ENCODE measurements at places on chromosomes 4 and X.

GRCh38 chrX:57951666-57952319 lies 41.5 kb upstream of the ZXDA start:
- no peak for DNase-seq

GRCh38 chrX:50668860-50669259 lies 145.1 kb downstream of the SHROOM4 start:
- DNase-seq: no peak

DNA sequence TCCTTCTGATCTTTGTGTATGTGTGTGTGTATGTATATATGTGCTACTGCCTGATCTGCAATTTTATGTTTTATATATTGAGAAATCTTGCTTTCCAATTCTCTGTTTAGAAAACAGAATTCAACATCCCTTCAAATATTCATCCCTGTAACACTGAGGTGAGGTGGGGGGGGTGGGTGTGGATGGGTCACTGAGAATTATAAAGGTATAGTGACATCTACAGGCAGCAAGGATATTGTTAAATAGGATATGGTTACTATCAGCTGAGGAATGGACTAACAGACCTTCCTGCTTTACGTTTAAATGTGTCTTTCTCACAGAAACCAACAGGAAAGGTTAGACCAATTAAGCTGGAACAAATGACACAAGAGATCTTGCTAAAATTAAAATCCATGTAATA lies 19.0 kb upstream of the MAGEB2 start:
- DNase-seq: no peak

GRCh38 chrX:46333550-46333949 lies 211.7 kb downstream of the ZNF674 start:
- no peak for DNase-seq

DNA sequence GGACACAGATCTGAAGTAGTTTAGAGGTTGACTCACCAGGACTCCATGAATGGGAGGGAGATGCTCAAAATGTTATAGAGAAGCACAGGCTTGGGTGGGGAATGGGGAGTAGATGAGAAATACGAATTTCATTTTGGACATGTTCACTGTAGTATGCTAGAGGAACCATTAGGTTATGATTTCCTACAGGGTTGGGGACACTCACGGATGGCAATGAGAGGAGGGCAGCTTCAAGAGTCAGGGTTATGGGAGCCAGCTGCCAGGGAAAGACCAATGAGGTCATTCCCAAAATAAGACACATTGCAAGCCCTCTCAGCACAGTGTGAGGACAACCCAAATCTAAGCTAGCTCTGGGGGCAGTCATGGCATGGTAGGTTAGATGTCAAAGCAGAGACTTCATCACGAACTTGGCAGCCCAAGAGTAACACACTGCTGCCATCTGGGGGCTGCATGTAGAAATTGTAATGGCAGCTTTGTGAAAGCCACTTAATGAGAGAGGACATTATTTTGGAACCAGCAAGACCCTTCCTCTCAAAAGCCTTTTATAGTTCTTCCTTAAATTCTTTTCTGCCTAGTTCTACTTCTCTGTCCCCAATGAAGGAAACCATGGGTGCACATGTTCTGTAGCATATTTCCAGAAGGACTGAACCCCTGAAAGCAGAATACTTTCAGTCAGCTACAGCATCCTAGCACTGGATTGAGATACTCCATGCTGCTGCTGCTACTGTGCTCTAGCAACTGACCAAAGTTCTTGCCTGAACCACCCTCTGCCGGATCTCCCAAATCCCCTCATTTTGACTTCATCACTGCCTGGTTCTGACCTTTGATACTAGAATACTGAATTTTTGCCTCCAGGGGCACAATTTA lies 16.2 kb upstream of the ZCCHC12 start:
- DNase-seq: peak; percentile 47

DNA sequence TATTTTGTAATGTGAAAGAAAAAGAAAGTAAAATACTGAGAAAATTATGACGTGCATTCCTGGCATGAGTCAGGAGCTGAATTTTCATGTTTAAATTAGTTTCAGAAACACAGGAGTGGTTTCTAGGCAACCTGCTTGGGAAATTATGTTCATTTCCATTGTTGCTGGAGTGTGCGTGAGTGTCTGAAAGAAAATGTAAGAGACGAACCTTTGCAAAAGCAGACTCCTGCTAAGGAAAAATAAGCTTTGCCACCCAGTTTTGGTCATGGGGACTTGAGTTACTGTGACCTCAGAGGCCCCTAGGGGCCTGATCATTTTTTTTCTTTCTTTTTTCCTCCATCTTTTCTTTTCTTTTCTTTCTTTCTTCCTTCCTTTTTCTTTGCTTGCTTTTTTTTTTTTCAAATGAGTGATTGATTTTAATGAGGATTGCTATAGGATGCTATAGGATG lies 18.8 kb upstream of the CHRNA9 start:
- DNase-seq: no peak

- no peak for DNase-seq
Measured at GRCh38 chr4:88907478-88907877, 149.5 kb downstream of the FAM13A start.

- no peak for DNase-seq
Measured at GRCh38 chr4:31655328-31655727, 935.2 kb downstream of the PCDH7 start.

DNA sequence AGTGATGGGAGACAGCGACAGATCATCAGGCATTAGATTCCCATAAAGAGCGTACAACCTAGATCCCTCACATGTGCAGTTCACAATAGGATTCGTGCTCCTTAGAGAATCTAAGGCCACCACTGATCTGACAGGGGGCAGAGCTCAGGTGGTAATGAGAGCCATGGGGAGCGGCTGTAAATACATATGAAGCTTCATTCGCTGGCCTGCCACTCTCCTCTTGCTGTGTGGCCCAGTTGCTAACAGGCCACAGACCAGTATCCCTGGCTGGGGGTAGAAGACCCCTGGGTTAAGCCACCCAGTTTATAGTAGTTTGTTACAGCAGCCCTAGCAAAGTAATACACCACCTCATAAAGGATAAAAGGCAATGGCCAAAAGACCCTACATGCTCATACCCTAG lies 30.3 kb downstream of the APBB2 start:
- DNase-seq: no peak

DNA sequence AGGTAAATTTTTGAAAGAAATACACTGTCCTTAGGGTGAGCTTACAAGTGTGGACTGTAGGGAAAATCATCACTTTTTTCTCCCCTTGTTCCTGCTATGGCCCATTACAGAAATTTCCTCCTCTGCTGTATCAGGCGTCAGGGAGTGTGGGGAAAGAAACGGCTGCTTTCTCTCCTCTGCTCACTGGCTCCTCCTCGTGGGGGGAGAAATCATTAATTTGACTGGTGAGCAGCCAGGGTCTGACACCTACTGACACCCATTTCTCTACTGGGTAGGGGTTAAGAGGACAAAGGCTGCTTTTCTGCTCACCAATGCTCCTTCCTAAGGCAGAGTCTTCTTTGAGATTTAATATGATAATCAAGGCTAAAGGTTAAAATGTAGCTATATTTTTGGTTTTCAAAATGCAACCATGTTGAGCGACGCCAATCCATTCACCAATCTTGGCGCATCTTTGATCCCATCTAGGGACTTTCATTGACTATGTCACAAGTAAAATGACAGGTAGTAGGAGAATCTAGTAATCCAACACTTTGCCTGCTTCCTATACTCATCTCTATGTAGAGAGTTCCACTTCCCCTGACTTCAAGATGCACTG lies 25.1 kb downstream of the SETD7 start:
- DNase-seq: peak; percentile 72

DNA sequence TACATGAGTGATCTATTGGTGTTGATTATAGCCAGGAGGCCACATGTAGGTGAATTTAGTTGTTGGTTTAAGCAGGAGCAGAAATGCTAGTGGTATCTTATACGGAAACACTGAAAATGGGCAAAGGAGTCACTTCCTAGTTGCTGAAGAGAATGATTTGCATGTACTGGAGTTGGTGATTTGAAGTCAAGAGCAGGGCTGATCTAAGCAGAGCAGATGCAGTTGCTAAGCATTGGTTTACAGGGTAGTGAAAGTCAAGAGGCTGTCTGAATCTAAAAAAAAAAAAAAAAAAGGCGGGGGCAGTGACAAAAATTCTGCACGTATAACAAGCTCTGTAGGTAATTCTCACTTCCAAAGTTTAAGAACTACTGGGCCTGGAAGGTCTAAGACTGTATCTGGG lies 90.4 kb upstream of the HPRT1 start:
- no peak for DNase-seq

DNA sequence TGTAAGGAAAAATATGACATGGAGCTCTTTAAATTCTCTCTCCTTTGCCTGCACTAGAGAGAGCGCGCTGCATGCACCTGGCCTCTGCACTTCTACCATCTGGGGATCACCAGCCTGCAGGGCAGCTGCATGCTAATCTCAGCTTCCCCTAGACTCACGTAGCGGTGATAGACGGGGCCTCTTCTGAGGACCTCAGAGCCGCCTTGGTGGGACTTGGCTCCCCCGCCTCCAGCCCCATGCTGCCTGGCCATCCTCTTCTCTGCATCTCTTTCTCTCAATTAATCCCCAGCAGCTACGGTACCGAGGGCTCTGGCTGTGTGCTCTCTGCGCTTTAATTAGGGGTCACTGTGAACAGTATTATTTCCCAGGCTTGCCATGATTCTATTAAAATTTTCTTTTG lies 52.8 kb upstream of the PSAPL1 start:
- DNase-seq: no peak

DNA sequence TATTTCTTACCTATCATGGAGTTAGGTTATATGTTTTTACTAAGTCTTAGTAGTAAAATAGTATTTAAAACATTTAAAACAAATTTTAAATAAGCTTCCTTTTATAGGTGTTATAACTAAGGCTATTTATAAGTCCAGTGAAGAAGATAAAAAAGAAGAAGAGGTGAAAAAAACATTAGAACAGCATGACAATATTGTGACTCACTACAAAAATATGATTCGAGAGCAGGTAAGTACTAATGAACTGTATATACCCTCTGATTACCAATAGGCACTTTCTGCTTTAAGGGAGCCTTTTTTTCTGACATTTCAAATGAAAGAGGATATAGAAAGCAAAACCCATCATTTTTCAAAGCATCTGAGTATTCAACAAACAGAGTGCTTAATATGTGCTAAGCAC lies 76.6 kb downstream of the USO1 start:
- no peak for DNase-seq

DNA sequence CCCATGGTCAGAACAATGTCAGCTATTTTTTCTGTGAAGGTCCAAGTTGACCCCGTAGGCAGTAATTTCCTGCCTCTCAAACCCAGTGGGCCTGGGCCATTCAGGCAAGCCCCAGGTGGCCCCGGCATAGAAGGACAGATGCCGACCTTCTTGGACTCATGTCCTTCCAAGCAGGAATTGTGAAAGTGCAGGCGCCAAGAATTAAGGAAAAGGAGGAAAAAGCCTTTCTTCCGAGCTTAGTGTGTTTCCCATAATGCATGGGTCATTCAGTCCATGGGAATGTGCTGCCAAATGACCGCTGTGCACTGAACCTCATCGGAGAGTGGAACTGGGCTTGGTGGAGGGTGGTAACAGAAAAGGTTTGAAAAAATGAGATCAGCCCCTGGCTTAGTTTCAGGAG lies 196.5 kb upstream of the HS3ST1 start:
- DNase-seq: no peak

DNA sequence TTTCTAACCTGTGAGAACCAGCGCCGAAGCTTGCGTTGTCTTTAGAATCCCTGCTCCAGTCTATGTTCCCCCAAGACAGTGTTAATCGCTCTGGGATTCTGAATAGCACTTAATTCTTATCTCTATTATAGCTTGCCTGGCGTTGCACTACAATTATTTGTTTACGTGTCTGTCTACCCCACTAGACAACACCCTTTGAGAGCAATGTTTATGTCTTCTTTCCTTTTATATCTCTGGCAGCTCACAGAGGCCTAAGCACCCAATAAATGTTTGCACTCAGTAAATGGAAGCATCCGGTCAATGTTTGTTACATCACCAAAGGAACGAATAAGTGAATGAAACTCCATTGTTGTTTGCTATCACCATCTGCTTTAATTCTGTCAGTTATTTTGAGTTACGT lies 4.8 kb upstream of the NHS start:
- DNase-seq: no peak

DNA sequence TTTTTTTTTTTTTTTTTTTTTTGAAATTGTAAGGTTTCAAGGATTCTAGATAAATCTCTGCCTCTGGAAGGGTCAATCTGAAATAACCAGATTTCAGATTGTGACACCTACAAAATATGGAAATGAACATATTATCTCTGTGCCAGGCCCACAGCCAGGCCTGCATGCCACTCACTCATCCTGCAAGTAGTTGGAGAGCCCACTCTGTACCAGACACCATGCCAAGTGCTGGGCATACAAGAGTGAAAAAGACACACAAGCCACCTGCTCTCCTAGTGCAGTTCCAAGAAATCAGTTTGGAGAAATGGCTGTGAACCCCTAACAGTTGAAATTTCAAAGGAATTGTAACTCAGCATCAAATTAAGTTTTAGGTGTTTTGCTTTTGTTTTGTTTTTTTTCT lies 145.9 kb upstream of the NOCT start:
- DNase-seq: no peak

- peak; percentile 3 for DNase-seq
Measured at GRCh38 chrX:132442691-132443090, 46.1 kb downstream of the MBNL3 start.

DNA sequence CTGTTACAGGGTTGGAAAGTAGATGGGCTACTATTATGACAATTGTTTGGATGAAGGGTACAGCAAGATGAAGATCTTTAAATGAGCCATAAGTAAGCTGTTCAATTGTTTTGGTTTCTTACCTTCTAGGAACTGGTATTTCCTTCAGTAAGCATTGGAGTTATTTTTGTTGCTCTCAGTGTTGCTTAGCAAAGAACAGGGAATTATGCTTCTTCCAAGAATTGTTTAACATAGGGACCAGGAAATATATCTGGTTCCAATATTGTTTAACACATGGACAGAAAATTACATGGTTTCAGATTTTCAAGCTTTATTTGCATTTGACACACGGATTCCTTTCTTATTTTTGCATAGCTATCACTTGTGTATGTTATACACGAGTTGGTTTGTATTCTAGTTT lies 1999.0 kb downstream of the ARAP2 start:
- DNase-seq: no peak

DNA sequence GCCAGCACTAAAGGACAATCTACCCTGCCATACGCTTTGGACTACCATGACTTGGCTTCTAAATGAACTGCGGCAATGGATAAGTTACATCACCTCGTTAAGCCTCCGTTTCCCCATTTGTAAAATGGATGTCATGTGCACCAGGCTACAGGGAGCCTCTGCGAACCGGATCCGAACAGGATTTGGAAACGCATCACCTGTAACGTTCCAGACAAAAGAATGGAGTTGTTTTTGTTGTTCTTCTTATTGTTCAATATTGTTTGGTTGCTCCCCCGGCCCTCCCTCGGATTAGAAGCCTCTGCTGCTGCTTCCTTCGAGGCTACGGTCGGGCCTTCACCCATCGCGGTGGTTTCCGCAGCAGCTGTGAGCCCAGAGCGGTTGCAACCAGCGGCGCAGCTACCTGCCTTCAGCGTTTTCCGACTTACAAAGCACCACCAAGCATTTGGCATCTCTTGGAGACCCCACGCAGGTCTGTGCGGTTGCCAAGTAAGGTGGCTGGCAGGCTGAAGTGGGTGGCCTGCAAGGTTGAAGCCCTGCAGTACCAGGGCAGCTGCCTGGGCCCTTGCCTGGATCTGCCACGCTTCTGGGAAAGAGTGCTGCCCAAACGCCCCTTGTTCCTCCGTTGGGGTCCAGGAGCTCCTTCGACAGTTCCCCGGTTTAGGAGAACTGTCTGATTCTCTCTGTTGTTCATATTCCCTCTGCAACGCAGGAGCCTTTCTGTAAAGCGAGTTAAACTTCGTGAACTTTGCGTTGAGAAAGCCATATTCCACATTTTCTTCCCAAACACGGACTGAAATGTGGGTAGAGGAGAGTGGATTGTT lies 7.1 kb downstream of the NKX3-2 start:
- DNase-seq: no peak

- DNase-seq: no peak
Measured at GRCh38 chr4:89563431-89563830, 255.8 kb upstream of the GPRIN3 start.
